Mesangial cell (primary cell): ENCODE measurements at places on chromosomes 5 and 9. TPM values are rescaled to one million over a fixed set of nuclear protein-coding genes. Genes with fewer than 3 reads are reported as not detected.

Gene TRPM6
- under 0.01 and 0.16 TPM in 2 replicates for total RNA-seq

Gene PRELID1
- 113 and 239 TPM in 2 replicates for total RNA-seq

Gene ZDHHC11B
- total RNA-seq = not detected in 2 replicates

Gene ZNF484
- total RNA-seq = 3.1 and 5.7 TPM in 2 replicates

Gene PIP5K1B
- 0.13 and 0.33 TPM in 2 replicates for total RNA-seq

Gene PRR7
- 15.6 and 32.8 TPM in 2 replicates for total RNA-seq

Gene SPINK5
- total RNA-seq = not detected in 2 replicates

Gene NCS1
- 63.6 and 79.5 TPM in 2 replicates for total RNA-seq

Gene C5orf34
- total RNA-seq = 0.89 and 5.7 TPM in 2 replicates

Gene CD72
- 0.49 and 3.3 TPM in 2 replicates for total RNA-seq

Gene ANKRD31
- total RNA-seq = under 0.01 TPM in 1 of 2 replicates, not detected in the other

Gene PIP5KL1
- total RNA-seq = 2.5 and 4.2 TPM in 2 replicates

Gene GBGT1
- 5.3 and 6.5 TPM in 2 replicates for total RNA-seq

Gene FOXD1
- 52.2 and 72.4 TPM in 2 replicates for total RNA-seq

Gene PCDHGA1
- 0.33 and 0.51 TPM in 2 replicates for total RNA-seq

Gene LCN9
- not detected in 2 replicates for total RNA-seq

Gene KCNIP1
- 0.81 and 11.2 TPM in 2 replicates for total RNA-seq

Gene HAVCR2
- 0.33 and 6.8 TPM in 2 replicates for total RNA-seq

Gene IFNA21
- total RNA-seq = not detected in 2 replicates

Gene ANP32B
- total RNA-seq = 9.9 and 19.2 TPM in 2 replicates

Gene RBM18
- 6.2 and 9.0 TPM in 2 replicates for total RNA-seq

Gene NMUR2
- 0.13 and 0.16 TPM in 2 replicates for total RNA-seq

Gene PCDHA6
- total RNA-seq = 1.0 TPM in 1 of 2 replicates, not detected in the other

Gene PAPPA
- total RNA-seq = 8.4 and 9.5 TPM in 2 replicates

Gene SPRY4
- 17.3 and 18.5 TPM in 2 replicates for total RNA-seq

Gene RNF224
- 0.25 TPM in 1 of 2 replicates, not detected in the other for total RNA-seq

Gene GPR21
- not detected in 2 replicates for total RNA-seq

Gene PLAC8L1
- not detected in 2 replicates for total RNA-seq

Gene CTXN3
- total RNA-seq = not detected in 2 replicates
